Left colon (tissue), 2 donors: ENCODE measurements at places on chromosomes 2 and 18. TPM values are rescaled to one million over a fixed set of nuclear protein-coding genes. Genes with fewer than 3 reads are reported as not detected.

The IRS1 gene
- total RNA-seq: 14.8 TPM

The RAB6D gene
- 2.9 TPM for total RNA-seq

DNA sequence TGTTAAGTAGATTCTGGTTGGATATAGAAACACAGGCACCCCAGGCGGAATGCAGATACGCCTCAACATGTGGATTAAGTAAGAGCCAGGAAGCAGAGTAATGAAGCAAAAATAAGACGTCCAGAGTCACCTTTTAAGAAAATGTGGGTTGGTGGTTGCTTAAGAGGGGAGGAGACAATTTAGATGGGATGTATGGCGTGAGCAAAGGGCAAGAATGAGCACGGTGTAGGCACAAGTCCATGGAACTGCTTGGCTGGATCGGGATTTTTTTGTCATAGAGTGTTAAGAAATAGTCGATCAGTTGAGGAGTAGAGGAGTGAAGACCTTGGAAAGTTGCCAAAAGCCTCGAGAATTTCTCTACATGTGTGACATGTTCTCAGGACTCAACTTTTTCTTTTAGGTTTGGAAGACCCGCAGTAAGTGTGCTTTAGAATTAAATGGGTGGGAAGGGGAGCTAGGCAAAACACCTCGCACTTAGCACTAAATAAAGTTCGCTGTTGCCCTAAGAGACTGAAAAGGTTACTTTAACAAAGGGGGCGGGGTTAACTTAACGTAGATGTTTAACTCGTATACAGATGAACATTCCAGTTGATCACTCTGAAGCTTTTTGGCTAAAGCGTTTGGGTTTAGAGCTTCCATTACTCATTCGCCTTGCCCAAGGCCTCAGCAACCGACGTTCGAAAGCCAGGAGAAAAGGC, 716 bp upstream of the SLC39A10 start:
- DNase-seq: no peak

DNA sequence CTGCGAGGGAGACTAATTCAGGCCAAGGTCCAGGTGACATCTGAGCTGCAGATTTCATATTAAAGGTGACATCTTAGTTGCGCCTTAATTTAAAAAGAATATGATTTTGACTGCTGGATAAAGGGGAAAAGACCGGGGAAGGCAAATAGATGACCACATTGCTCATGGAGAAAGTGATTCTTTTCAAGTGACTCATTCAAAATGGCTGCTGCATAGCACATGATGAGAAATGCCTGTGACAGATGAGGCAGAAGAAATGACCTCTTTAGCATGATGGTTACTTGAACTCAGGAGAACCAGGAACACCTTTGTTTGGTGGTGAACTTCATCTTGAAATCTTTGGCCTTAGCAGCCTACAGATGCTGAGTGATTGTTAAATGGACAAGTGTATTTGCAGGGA, 385.8 kb upstream of the TRIB2 start:
- DNase-seq: no peak

- peak; percentile 68 for DNase-seq
Observed at GRCh38 chr18:11688972-11689668, at the start of gene GNAL. TSS of gene GNAL (plus strand) at chr18:11689264. CDS start at chr18:11689564, 300 bp downstream.

- DNase-seq: peak; percentile 68
Observed at GRCh38 chr18:74496508-74497323, 553 bp downstream of the CNDP2 start.

DNA sequence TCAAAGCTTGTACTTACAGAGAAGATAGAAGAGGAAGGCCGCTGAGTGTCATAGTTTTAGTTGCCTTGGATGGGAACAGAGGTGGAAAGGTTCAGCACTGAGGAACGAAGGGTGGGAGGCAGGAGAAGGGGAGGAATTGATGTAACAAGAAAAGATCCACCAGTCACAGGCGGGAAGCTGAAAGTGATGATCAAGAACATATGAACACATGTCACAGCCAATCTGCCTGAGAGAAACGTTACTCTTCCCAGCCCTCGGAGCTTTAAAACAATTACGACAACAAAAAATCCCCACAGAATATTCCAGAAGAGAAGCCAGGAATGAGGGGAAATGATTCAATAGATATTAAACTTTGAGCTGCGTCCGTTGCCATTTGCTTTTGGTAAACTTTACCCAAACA, 87.1 kb downstream of the TSHZ1 start:
- DNase-seq: no peak

DNA sequence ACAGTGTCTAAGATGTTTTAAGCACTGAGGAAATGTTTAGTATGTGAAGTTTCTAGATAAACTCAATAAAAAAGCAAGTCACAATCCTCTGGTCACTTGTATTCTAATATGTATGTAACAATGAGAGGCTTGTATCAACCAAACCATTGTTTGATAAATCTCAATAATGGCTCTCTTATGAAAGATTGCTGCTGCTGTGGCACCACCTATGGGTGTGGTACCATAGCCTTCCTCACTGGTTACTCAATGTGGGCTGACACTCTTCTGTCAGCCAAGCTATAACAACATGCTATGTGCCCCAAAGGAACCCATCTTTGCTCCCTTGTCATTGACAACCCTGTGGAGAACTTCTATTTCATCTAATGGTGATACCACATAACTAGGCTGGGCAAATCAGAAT, 12.6 kb upstream of the RAB1A start:
- DNase-seq: no peak
